ENCODE measurements at places on chromosomes 11 and 22.

DNA sequence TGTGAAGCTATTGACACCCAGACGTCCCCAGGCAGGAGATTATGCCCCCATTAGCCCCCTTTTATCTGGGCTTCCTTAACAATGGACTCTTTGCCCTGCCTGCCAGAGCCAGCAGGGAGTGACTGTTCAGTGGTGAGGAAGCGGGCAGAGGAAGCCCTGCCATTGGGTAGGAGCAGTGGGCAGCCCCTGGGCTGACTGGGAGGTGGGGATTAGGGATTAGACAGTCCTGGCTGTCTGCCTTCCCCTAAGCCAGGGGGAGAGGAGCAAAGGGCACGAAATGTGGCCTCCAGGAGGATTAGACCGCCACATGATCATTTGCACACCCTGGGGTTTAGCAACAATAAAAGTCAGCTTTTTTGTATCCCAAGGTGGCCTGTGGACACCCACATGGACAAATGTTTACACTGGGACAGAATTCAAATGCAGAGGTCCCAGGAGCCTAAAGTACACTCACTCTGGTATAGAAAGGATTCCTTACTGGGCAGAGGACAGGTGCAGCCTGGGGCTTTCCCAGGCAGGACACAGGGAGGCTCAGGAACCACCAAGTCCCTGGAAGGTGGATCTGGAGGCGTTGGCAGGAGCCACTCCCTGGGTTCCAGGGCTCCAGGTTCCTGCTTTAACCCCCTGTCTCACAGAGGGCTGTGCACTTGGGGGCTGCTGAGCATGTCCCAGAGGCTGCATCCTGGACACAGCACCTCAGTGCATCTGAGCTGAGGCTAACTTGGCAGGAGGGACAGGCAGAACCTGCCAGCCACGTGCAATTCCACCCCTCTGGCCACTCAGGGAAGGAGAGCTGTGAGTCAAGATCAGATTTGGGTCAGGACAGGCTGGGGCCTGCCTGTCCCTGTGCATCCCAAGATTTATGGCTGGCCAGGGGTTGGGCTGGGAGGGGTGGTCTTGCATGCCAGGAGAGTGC lies 2.1 kb downstream of the PNPLA3 start:
- DNase-seq = no peak

DNA sequence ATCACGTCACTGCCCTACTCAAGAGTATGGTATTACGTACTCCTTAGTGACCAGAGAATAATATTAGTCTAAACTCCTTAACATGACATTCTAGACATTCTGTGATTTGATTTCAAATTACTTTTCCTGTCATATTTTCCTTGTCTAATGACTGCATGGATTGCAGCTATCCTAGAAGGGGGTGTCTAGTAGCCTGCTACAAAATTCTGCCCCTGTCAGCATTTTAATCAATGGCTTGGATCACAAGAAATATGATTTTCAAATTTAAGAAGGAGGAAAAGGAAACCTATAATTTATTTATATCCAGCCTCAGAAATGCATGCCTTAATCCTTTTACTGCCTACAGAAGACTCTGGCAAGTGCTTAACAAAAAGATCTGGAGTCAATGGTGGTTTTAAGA lies 216.8 kb downstream of the SWAP70 start:
- no peak for DNase-seq

DNA sequence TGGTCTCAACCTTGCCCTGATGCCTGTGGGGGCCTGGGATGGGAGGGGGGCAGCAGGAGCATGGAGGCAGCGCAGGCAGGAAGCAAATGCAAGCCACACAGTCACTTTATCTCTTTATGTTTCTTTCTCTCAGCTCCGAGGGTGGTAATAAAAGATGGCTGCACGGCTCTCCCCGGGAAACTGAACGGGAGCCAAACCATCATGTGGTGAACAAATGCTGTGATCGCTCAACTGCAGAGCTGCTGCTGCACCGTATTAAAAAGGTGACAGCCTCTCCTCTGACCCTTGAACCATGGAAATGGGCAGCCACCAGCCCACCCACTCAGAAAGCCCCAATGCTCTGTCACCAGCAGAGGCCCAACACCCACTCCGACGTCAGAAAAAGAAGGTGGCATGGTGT lies 110.0 kb downstream of the TIMP3 start:
- DNase-seq = no peak

DNA sequence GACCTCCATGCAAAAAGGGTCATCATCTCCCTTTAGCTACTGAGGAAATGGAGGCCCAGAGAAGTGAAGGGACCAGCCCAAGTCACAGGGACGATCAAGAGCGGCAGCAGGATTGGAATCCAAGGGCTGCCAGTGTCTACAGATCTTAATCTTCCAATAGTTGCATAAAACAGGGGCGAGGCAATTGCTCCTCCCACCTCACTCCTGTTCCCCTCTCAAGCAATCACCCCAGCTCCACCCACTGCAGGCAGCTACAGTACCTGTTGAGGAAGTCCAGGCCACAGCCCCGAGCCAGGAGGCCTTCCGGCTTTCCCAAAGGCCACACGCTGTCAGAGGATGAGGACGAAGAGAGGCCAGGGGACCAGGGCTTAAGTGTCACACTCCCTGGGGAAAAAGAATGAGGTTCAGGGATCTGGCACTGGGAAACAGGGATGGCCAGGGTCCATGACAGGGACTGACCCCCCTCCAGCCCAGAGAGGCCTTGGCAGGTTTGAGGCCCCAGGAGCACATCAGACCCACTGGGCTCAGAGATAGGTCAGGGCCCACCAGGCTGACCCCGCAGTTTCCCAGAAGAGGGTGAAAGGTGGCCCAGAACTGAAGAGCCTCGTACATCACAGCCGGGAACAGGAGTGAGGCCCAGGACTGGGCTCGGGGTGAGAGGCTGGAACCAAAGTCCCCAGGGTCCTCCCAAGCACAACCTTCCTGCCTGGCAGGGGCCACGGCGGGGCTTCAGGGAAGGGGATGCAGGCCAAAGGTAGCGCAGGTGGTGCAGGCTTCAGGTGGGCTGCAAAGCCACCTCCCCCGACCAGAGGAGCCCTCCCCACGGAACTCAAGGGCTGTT lies 16.4 kb upstream of the MFNG start:
- no peak for DNase-seq

- DNase-seq = no peak
These were observed 7.7 kb upstream of the ANO3 start for GRCh38 chr11:26324270-26324669.

DNA sequence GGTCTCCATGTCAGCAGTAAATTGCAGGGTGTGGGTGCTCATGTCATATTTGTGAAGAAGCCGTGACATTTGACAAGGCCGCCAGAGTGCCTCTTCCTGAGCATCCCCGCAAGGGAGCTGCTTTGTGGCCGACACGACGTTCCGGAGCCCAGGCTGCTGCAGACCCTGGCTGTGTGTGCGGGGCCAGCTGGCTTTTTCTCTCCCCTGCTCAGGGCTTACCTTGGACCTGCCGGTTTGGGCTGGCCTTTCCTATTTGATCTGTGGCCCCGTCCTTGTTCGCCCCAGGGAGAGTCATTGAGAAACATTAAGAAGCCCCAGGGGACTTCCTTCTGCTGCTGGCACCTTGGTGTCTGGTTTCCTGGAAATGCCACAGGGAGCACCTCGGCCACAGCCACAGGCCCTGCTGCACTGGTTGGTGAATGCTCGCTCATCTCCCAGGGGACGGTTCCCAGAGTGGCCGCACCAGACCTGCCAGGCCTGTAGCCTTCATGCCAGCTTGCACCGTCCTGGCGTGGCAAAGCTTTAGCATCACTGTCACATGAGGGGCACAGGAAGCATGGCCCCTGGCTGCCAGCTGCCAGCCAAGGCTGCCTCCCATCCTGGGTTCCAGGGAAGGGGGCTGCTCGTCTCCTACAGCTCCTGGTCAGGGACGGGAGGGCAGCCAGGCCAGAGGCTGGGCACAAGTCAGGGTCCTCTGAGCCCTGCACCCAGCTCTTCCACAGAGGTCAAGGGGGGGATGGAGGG lies 5.4 kb downstream of the GRK2 start:
- peak; percentile 53 for DNase-seq

DNA sequence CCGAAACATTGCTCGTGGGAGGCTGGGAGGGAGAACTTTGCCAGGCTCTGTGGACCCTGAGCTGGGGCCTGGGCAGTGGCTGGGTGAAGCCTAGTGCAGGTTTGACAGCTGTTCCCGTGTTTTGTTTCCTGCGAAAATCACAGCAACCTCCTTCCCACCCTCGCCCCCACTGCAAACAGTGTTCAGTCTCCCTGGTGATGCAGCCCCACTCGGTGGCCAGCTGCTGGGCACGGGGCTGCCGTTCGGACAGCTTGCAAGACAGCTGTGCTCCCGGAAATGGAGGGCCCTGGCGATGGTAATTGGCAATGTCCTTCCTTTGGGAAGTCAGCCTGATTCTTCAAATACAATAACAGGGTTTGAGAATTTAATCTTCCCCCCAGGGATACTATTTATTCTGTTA lies 10.4 kb upstream of the GAL start:
- no peak for DNase-seq
